ENCODE measurements at places on chromosomes 2 and 18.

DNA sequence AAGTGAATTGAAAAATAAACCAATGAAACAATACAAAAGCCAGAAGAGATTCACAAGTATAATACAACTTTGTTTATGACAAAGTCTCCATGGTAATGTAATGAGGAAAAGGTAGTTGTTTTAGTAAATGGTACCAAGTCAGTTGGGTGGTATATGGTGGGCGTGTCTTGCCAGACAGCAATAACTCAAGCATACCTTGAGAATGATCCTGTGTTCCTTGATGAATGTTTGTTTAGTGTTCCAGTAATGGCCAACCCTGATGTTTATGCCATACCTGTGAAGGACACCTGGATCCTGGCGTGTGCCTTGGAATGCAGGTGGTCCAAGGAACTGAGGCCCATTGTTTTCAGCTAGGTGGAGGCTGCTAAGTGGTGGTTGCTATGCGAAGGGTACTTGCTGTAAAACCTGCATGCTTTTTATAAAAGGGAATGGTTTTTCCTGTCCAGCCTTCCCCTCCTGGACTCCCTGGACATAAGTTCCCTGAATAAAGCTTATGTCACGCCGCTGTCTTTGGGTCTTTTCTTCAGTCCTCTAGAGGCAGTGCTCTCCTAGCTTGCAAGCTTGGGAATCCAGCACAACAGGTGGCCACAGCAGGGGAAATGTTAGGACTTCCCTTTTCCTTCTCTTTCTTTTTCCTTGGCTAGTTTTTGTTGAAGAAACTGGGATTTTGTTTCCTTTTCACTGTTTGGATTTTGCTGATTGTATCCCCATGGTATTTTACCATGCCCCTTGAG, 54.7 kb downstream of the MTA3 start:
- no peak for DNase-seq

DNA sequence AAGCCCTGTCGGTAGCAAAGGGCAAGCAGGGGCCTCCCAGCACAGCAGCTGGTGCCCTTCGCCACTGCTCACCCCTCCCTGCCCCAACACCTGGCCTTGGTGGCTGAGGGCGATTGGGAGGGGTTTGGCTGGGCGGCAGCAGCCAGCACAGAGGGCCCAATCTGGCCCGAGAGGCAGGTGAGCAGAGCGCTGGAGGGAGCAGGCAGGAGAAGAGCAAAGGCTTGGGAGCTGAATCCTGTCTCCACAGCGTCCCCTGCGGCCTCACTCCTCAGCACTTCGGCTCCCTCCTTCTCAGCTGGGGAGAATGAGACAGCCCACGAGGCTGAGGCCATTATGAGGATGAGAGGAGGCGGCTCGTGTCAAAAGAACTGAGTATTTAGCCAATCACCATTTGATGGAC, 74.9 kb upstream of the TAF1B start:
- no peak for DNase-seq

- DNase-seq, result no peak
Measured at GRCh38 chr2:196268538-196269338, 97.4 kb upstream of the STK17B start.

GRCh38 chr2:231709636-231709980, 1.3 kb downstream of the PTMA start:
- DNase-seq, result no peak

DNA sequence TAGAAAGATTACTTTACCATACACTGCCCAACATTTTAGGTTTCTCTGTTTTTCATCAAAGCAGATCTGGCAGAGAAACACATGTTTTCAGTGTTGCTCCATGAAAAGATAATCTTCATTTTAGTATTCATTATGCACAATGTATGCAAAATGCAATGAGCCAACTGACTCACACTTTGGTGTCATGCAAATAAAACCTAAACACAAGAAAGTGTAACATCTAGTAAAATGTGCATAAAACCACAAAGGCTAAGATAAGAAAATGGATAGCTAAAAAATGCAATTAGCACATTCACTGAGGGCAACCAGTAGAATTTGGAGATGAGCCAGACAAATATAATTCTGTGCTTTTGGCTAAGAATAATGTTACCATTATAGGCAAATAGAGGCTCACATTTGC, 203.5 kb upstream of the UBE2E3 start:
- DNase-seq, result no peak

- no peak for DNase-seq
Measured at GRCh38 chr2:95274291-95275150, at the start of gene PROM2. Gene PROM2 (plus strand): TSS chr2:95274449. CDS start chr2:95274586, 137 bp downstream.

DNA sequence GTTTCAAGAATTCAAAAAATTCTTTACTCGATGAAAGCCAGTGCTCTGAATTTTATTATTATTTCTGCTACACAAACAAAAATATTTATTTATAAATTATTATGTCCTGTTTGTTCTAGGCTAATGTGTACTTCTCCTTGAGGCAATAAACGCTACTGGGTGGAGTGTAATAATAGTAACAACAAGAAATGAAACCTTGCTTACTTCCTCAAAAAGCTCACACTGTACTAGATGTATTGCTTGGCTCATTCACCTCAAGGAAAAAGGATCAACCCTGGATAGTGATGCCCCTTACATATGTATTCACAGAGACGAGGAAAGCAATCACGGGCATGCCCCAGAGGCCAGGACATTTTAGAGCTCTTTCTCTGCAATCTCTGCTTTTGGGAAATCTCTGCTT, 685.6 kb upstream of the NXPH2 start:
- DNase-seq, result no peak

DNA sequence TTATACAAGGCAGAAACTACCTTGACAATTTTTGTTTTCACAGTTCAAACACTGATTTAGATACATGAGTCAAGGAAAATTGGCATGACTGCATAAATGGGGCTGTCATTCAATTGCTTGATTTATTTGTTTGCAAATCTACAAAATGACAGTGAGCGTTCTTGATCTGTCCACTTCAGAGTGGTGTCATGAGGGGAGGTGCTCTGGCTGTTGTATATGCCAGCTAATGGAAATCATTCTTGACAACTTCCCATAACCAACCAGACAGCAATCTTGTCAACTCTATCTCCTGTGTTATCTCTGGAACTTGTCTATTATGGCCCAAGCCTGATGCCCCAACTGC, 120.6 kb upstream of the UGP2 start:
- no peak for DNase-seq

- DNase-seq, result no peak
Measured at GRCh38 chr18:11981543-11982366, 448 bp downstream of the IMPA2 start.

GRCh38 chr2:208046686-208047085, 21.4 kb upstream of the PLEKHM3 start:
- no peak for DNase-seq

DNA sequence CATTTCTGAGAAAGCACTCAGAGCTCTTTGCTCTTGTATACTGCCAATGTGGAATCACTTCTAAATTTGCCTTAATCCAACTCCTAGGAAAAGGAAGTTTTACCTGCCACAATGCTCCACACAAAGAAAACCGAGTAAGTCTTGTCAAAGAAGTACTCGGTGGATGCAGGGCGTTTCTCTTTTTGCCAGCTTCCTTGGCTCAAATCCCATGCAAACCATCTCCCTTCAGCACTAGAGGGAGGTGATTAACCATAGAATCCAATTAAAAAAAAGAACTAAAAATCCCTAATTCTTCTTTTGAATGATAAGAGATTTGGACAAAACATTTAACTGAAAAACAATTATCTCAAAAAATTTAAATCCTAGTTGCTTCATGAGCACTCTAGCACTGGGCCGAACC, 129.0 kb downstream of the RPRM start:
- DNase-seq, result no peak

DNA sequence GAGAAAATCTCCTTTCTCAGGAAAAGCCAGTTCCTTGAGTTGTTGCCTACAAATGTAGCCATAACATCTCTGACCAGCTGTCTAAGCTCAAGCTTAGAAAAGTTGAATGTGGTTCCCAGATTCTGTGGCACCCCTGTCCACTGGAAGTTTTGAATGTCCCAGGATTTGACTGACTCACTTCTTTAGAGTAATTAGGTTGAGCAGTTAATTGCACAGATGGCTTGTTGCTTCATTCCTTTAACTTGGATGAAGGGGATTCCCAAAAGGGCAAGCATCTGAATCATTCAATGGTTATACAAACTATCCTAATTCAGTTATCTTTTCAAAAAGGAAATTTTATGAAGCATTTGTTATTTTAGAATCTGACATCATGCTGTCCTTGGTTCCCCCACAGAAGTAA, 374.7 kb downstream of the LNPK start:
- DNase-seq, result no peak

DNA sequence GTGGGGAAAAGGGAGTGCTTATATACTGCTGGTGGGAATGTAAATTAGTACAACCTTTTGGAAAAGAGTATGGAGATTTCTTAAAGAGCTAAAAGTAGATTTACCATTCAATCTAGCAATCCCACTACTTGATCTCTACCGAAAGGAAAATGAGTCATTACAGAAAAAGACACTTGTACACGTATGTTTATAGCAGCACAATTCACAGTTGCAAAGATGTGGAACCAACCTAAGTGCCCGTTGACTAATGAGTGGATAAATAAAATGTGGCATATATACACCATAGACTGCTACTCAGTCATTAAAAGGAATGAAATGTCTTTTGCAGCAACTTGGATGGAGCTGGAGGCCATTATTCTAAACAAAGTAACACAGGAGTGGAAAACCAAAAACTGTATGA, 29.5 kb downstream of the FLACC1 start:
- no peak for DNase-seq

- no peak for DNase-seq
Measured at GRCh38 chr2:234203135-234203984, 152.9 kb downstream of the SPP2 start.

- no peak for DNase-seq
Measured at GRCh38 chr2:136874258-136874657, 108.9 kb downstream of the THSD7B start.

- DNase-seq, result no peak
Measured at GRCh38 chr2:241494311-241494908, 14.0 kb downstream of the STK25 start.

GRCh38 chr2:217353591-217353990, 493.7 kb upstream of the TNP1 start:
- no peak for DNase-seq

DNA sequence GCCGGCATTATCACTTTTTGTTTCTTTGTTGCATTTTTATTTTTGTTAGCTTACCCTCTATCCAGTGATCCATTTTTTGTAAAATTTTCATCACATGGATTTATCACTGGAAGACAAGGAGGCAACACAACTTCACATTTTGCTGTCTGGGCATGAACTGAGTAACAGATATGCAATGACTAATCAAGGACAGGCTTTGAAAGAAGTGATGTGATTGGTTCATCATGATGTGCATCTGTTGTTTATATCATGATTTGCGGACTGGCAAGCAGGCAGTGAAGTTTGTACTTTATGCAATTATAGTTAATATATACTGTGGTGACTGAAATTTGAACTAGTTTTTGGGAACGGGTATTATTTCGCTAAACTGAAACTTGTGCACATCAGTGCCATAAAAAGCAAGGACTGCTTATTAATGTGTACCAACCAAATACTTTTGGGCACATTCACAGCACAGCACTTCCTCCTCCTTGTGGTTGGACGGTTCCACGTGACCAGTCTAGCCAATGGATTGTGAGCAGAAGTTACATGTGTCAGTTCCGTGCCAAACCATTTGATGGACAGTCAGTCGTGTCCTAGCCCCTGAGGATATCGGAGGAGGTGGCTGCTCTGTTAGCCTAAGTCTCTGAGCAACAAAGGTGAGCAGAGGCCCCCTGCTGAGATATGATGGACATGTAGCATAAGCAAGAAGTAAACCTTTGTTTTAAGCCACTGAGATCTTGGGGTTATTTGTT, 201.4 kb upstream of the SIX2 start:
- DNase-seq, result no peak

GRCh38 chr2:78845664-78846185, 179.8 kb upstream of the REG3G start:
- no peak for DNase-seq

- DNase-seq, result no peak
Measured at GRCh38 chr2:14996351-14997014, 364.0 kb downstream of the LRATD1 start.

DNA sequence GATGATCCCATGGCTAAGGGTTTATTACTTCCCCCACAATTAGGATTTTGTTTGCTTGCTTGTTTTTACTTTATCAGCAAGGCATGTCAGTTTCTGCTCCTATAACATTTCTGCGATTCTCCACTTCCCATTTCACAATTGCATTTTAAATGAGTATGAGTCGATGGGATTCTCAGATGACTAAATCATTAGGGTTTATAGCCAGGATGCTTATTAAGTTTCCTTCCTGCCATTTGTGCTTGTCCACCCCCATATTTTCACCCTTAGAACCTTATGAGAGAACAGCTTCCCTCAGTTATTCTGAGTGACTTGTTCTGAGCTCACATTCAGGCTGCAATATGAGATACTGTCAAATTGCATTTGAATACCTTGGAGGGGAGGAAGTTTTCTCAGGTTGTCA, 37.9 kb upstream of the C1GALT1C1L start:
- no peak for DNase-seq

GRCh38 chr2:177254433-177255226, 9.9 kb downstream of the NFE2L2 start:
- no peak for DNase-seq

DNA sequence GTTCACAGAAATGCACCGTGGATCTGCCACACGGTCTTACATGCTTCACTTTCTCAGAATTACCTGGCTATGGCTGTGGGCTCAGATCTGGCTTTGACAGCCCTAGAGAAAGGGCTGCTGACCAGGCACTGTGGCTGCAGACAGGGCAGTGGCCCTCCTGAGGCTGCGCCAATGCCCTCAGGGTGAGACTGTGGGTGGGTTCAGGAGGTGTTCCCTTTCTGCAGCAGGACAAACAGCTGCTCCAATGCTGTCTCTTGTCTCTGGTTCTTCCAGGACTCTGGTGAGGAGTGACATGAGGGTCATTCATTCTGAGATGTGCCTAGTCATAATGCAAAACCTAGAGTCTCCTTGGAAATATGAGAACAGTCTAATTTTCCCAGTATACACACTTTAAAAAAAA, 90.5 kb upstream of the SMIM21 start:
- no peak for DNase-seq

- DNase-seq, result no peak
Measured at GRCh38 chr2:210099940-210100339, 71.3 kb downstream of the KANSL1L start.

GRCh38 chr2:42171396-42171980, 2.3 kb downstream of the EML4 start:
- no peak for DNase-seq

GRCh38 chr2:37230581-37230980, 815 bp downstream of the CEBPZ start:
- no peak for DNase-seq

DNA sequence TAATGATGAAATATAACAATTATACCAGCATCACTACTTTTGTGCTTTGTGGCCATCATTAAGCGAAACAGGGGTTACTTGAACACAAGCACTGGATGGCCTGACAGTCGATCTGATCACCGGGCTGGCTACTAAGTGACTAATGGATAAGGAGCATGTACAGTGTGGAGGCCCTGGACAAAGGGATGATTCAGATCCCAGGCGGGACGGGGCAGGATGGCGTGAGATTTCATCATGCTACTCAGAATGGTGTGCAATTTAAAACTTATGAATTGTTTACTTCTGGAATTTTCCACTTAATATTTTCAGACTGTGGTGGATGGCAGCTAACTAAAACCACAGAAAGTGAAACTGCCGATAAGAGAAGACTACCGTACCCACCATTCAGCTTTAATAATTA, 7.0 kb upstream of the CLIP4 start:
- DNase-seq, result no peak

- no peak for DNase-seq
Measured at GRCh38 chr2:161418715-161419637, 2.9 kb downstream of the TBR1 start.

All from CMK (cell line).